ENCODE measurements at places on chromosomes 1 and 21.

GRCh38 chr1:166918956-166919316, 42.9 kb upstream of the TADA1 start:
- no peak for DNase-seq

- DNase-seq, result no peak
These were observed 54.9 kb downstream of the AHDC1 start for GRCh38 chr1:27548858-27549719.

DNA sequence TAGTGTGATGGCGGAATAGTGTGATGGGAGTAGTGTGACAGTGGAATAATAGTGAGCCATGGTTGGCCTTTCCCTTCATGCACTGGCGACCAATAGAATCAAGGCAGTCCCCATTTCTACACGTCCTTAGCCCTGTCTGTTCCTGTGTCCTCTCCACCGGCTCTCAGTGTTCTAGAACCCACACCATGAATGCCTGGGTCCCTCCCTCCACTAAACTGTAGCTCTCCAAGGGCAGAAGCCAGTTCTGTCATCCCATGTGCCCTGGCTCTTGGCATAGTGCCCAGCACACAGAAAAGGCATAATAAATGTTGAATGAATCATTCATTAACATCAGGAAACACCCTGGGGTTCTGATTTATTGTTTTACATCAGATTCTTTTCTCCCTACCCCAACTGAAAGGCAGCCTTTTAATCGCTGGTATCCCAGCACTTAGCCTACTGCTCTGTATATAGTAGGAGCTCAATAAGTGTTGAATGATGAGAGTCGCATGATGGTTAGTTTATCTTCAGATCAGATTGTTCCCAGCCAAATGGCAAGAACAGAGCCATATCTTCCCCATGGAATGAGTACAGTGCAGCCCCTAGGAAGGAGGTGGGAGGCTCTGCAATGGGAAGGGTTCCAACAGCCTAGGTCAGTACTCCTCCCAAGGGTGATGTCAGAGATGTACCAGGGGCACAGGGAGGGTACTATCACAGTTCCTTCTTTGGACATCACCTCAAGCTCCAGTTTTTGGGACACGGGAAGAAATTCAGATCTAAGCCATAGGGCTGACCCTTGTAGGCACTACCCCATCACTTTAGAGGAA, 325.7 kb downstream of the HHAT start:
- no peak for DNase-seq

DNA sequence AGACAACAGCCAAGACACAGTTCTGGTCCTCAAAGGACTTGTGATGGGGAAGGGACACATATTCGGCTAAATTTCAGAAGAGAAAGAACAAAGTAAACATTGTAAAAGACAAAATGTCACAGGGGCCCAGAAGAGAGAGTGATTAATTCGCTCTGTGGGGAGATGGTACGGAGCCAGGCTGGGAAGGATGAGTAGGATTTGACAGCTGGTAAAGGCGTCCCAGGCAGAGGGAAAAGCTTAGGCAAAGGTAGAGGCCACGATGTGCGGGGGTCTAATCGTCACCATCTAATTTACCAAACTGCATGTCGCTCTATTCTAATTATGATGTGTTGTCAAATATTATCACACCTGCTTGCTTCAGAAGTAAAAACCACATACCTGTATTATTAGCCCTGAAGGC, 17.3 kb upstream of the EFNA1 start:
- no peak for DNase-seq

DNA sequence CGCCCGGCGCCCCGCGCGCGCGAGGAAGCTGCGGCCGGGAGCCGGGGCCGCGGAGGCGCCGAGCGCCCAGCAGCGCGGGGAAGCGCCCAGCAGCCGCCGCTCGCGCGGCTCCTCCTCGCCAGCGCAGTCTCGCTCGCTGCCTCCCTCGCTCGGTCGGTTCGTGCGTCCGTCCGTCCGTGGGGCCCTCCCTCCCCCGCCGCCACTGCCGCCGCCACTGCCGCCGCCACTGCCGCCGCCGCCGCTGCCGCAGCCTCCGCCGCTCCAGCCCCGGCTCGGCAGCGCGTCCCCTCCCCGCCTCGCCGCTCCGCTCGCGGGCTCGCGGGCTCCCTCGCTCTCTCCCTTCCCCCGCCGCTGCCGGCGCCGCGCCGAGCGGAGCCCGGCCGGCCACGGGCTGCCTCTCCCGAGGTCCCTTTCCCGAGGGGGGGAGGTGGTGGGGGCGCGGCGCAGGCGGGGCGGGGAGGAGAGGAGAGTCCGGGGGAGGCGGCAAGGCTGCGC, at the start of gene KCND3:
TSS of gene KCND3 (minus strand) at position 138 of the 495 bp plus-strand sequence.
- DNase-seq, result no peak

- no peak for DNase-seq
These were observed 290.5 kb upstream of the PROX1 start for GRCh38 chr1:213697192-213697802.

GRCh38 chr1:156162430-156163037, 9.1 kb downstream of the SEMA4A start:
- DNase-seq, result no peak

- no peak for DNase-seq
These were observed 246.7 kb downstream of the PTPRU start for GRCh38 chr1:29482991-29483390.

- no peak for DNase-seq
These were observed 180.9 kb downstream of the PCP4 start for GRCh38 chr21:40047993-40048730.

DNA sequence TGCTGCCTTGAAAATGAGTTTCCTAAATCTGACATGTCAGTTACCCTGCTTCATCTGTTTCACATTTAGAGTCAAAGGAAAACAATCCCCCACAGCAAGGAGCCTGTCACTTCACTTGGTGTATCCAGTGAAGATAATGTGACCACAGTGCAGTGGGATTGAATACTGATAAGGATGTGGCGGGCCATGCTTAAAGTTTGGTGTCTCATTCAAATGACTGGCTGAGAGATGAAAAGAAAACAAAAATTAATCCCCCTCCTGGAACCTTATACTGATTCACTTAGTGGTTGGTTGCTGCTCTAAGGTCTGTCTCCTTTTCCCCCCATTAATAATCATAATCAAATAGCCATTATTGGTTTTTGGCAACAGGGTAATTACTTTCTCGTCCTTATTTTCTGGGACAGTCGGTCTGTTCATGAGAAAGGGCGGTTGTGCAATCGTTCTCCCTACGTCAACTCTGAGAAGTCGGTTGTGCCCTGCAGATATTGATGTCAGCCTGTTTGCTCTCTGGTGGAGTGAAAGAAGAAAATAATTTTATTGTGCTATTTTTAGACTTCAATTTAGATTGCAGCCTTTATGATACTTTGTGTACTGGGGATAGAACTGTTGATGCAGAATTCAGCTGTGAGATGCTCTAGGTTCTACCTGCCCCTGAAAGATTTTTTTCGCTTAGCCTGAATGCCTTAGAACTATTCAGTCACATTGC, 360.2 kb downstream of the DISC1 start:
- no peak for DNase-seq

DNA sequence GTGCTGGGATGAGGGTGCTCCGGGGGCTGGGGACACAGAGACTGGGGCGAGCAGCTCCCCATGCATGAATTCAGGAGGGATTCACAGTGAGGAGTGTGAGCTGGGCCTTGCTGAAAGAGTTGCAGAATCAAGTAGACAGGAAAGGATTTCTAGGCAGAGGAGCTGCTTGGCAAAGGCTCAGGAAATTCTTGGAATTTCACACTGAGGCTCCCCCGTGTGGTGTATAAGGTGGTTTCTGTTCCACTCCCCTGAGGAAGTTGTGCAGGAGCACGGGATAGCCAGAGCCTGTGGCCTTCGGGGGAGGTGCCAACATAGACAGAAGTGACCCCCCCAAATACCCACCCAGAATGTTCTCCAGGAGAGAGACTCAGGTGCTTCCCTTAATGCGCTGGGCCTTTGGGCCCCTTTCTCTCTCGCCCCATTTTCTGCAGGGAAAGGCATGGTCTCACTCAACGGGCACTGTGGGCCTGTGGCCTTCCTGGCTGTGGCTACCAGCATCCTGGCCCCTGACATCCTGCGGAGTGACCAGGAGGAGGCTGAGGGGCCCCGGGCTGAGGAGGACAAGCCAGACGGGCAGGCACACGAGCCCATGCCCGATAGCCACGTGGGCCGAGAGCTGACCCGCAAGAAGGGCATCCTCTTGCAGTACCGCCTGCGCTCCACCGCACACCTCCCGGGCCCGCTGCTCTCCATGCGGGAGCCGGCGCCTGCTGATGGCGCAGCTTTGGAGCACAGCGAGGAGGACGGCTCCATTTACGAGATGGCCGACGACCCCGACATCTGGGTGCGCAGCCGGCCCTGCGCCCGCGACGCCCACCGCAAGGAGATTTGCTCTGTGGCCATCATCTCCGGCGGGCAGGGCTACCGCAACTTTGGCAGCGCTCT, 58.5 kb upstream of the ACTL8 start:
- no peak for DNase-seq

- DNase-seq, result no peak
These were observed 79.0 kb downstream of the HS2ST1 start for GRCh38 chr1:86993269-86993985.

GRCh38 chr1:5432436-5432835, 559.8 kb downstream of the NPHP4 start:
- no peak for DNase-seq

DNA sequence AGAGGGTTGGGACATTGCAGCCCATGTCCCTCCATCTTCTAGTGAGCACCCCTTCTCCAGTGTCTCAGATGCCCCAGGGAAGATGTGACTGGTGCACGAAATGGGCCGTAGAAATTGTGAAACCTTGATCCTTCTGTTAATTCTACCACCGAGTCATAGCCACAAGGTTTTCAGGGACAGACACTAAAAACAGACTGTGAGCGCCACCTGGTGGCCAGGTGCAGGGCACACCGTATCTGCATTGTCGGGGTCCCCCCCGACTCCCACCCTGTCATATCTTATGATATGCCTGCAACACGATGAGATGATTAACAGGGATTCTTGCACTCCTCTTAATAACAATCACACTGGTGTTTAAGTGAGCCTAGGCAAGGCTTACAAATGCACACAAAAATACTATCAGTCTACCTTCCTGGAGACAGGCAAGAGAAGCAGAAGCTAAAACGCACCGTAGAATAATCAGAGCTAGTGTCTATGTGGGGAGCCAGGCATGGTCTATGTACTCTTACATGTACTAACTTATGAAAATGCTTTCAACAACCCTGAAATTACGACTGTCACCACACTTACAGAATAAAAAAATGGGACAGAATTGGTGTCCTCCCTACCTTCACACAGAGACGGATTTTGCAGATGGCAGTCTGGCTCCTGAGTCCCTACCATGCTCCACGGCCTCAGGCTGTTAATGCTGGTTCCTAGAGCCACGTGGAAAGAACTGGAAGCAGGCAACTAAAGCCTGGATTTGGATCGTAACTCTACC, 57.9 kb downstream of the FHAD1 start:
- peak; percentile 25 for DNase-seq

DNA sequence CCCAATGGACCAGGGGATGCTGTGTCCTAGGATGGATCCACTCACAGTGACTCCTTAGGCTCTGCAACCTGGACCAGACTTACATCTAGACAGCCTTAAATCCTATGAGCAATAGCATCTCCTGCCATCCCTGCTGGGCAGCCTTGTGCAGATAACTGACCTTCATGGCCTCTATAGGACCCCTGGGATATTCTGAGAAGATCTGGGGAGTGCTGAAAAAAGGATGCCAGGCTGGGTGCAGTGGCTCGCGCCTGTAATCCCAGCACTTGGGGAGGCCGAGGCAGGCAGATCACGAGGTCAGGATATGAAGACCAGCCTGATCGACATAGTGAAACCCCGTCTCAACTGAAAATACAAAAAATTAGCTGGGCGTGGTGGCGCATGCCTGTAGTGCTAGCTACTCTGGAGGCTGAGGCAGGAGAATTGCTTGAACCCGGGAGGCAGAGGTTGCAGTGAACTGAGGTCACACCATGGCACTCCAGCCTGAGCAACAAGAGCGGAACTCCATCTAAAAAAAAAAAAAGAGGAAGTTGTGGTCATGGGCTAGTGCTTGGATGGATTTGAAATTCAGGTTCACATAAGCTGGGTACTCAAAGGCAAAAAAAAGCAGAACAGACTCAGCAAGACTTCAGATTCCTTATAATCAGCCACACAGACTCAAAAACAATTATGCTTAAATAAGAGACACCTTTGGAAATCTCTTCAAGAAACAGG, 10.9 kb upstream of the SH2D1B start:
- no peak for DNase-seq

DNA sequence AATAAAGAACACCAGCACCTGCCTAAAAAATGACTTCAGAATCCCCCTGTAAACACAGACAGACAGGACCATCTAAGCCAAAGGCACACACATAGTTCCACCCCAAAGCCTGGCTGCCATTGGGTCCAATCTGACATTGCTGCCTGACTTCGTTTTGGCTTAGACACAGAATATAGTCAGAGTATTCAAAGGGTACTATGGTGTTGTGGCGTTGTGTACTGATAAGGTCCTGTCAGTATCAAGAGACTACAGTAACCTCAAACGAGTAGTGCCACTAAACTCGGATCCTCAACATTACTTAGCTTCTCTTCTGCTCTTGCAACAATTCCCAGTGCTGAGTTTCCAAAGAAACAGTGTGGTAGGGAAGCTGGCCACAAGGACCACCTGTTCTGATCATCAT, 169.3 kb upstream of the NR5A2 start:
- DNase-seq, result no peak

DNA sequence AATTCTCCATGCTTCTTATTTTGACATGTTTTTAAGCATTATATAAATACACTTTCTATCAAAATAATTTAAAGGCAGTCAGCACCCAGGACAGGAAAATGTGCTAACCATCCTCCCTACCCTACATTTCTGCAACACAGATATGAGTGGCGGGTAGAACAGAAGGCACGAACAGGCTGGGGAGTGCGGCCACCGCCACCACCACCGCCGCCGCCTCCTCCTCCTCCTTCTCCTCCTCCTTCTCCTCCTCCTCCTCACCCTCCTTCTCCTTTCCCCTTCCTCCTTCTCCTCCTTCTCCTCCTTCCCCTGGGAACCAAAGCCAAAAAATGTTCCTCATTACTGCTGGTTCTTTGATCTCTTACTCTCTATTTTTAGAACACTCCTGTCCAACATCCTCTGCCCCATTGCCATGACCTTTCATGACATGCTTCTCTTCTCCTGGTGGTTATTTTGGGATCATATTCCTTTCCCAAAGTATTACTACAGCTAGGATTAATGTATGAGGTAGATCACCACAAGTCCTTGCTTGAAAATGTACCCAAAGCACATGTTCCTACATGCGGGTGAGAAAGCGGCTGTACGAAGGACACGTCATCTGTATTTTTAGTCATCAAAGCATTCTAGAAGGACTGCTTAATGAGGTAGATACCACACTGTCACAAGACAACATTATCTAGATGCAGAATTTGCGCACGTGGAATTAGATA, 24.5 kb upstream of the CCN1 start:
- DNase-seq, result no peak

Data from activated naive CD4-positive, alpha-beta T cell (primary cell).